ENCODE measurements at places on chromosomes 1 and 21.

DNA sequence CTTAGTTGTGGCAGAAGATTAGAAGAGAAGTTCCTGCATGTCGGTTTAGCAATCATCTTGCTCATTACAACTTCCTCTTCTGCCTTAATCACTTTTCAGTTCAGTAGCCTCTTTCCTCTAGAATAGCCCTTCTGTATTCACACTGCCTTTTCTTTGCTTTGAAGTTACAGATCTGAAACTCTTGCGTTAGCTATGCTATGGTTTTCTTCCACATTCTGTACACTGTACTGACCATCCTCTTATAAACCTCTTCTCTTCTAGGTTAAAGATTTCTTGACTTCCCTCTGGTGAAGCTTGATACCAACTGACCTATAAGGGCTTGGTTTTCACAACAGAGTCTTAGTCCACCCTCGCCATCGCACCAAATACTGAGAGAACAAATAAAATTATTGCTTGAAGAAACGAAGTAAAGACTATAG, 35.0 kb downstream of the C21orf91 start:
- no peak for DNase-seq

DNA sequence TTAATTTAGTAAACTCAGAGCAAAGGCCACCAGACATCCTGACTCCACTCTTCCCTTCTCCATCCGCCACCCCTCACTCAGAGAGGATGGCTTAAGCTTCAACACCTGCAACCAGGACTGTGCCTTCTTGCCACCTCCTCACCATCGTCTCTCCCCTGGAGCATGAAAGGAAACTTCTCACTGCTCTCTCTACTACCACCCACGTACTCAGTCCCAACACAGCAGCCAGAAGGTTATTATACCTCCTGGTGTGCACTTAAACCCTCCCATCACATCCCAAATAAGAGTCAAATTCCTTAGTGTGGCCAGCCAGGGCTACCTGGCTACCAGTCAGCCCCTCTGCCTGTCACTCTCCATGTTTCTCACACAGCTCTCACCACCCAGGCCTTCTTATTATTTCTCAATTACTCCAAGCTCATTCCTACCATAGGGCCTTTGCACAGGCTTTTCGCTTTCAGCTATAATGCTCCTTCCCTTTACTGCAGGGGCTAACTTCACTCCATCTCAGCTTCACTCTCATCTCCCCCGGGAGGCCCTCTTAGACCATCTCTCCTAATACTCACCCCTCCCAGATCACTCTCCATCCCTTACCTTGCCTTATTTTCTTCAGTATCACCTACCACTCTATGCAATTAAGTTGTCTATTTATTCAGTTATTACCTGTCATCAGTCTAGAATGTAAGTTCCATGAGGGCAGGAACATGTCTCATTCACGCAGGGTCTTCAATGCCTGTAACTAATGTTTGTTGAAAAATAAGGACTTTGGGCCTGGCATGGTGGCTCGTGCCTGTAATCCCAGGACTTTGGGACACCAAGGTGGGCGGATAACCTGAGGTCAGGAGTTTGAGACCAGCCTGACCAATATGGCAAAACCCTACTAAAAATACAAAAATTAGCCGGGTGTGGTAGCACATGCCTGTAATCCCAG, 137.5 kb downstream of the TOMM20 start:
- no peak for DNase-seq

DNA sequence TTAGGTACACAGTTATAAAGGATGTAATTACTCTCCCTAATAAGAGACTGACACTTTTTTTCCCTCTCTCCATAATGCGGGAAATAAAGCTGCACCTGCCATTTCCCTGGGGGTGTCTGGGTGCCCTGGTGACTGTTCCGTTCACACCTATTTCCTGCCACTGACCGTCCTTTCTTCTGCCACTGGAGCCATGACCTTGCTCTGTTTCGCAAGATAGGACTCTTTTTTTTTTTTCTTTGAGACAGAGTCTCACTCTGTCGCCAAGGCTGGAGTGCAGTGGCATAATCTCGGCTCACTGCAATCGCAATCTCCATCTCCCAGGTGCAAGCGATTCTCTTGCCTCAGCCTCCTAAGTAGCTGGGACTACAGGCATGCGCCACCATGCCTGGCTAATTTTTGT, 66.1 kb upstream of the SERBP1 start:
- DNase-seq: no peak

DNA sequence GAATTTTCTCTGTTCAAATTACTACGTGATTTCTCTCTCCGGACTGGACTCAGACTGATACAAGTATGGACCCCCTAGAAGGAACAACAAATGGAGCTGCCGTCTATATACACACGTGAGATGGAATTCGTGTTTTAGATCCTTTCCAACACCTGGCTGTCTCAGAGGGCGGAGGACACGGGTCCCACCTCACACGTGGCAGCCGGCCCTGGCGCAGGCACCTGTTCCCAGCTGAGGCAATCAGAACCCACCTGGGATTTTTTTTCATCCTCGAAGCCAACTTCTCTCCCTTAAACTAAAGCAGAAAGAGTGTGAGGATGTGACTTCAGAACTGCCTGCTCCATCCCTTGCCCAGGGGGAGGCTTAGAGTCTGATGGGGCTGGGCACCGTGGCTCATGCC, 34.1 kb upstream of the SCCPDH start:
- DNase-seq: no peak

- no peak for DNase-seq
These were observed 45.7 kb downstream of the SLC37A1 start for GRCh38 chr21:42559326-42559725.

DNA sequence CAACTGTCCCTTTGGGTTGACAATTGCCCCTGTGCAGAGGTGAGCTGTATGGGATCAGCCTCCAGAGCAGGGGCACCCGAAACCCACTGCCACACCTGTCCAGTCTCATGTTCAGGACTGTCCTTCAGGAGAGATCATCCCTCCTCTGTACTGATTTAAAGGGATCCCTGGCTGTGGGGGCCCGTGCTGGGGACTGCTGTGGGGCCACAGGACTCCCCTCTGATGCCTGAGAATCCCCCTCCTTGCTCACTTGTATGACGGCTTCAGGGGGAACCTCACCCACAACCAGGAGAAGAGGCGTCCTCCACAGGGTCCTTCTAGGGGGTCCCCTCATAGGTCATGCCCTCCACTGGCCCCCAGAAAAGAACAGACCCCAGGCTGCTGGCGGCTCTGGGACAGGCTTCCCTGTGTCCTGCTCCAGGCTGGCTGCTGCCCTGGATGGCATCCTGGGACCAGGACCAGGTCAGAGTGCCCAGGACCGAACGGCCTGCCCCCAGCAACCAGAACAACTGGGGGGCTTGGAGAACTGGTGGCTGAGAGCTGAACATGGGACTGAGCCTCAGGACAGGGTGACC, 77.5 kb upstream of the ACTRT2 start:
- no peak for DNase-seq

- DNase-seq: no peak
These were observed 34.9 kb upstream of the ESRRG start for GRCh38 chr1:216758161-216758560.

GRCh38 chr1:203127666-203128430, at the start of gene ADORA1:
ADORA1 (plus strand) TSS chr1:203127726; CDS start chr1:203128842, 1,116 bp downstream.
- no peak for DNase-seq

DNA sequence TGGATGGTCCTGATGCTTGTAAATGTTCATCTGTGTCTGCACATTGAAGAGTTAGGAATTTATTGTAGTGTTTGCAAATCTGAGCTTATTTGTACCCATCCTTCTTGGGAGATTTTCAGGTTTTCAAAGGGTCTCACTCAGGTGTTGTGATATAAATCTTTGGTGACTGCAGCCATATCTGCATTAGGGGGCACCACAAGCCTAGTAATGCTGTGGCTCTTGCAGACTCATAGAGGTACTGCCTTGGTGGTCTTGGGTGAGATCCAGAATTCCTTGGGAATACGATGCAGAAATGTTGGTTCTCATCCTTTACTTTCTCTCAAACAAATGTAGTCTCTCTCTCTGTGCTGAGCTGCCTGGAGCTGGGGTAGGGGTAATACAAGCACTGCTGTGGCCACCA, 405.9 kb downstream of the TTLL7 start:
- DNase-seq: no peak

- DNase-seq: no peak
These were observed 25.6 kb downstream of the PPFIA4 start for GRCh38 chr1:203051841-203052324.

GRCh38 chr1:116769104-116769452, 14.8 kb downstream of the CD2 start:
- DNase-seq: no peak

DNA sequence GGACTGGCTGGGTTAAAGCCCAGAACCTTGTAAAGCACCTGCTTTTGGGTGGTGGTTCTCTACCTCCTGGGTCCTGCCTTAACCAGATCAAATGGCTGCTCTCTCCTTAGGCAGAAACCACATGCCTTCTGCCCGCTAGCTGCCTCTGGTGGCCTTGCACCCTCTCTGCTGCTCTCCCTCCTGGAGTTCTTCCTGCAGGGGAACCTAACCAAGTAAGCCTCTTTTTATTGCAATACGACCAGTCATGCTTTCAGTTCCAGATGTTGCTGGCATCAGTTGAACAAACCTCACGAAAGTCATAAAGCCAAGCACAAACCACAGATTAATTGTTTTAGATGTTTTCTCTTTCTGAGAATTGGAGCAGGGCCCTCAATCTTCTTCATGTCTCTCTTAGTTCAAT, 118.9 kb downstream of the GDAP2 start:
- DNase-seq: no peak

- no peak for DNase-seq
These were observed 21.5 kb downstream of the CLSPN start for GRCh38 chr1:35748326-35748725.

GRCh38 chr1:59699227-59699847, 115.4 kb upstream of the HOOK1 start:
- DNase-seq: no peak
